ENCODE measurements at places on chromosomes 2 and 18. TPM values are rescaled to one million over a fixed set of nuclear protein-coding genes. Genes with fewer than 3 reads are reported as not detected.

DNA sequence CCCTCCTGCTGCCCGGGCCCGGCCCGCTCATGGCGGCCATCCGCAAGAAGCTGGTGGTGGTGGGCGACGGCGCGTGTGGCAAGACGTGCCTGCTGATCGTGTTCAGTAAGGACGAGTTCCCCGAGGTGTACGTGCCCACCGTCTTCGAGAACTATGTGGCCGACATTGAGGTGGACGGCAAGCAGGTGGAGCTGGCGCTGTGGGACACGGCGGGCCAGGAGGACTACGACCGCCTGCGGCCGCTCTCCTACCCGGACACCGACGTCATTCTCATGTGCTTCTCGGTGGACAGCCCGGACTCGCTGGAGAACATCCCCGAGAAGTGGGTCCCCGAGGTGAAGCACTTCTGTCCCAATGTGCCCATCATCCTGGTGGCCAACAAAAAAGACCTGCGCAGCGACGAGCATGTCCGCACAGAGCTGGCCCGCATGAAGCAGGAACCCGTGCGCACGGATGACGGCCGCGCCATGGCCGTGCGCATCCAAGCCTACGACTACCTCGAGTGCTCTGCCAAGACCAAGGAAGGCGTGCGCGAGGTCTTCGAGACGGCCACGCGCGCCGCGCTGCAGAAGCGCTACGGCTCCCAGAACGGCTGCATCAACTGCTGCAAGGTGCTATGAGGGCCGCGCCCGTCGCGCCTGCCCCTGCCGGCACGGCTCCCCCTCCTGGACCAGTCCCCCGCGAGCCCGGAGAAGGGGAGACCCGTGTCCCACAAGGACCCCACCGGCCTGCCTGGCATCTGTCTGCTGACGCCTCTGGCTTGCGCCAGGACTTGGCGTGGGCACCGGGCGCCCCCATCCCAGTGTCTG lies 767 bp downstream of the RHOB start:
- DNase-seq, result peak; percentile 49

DNA sequence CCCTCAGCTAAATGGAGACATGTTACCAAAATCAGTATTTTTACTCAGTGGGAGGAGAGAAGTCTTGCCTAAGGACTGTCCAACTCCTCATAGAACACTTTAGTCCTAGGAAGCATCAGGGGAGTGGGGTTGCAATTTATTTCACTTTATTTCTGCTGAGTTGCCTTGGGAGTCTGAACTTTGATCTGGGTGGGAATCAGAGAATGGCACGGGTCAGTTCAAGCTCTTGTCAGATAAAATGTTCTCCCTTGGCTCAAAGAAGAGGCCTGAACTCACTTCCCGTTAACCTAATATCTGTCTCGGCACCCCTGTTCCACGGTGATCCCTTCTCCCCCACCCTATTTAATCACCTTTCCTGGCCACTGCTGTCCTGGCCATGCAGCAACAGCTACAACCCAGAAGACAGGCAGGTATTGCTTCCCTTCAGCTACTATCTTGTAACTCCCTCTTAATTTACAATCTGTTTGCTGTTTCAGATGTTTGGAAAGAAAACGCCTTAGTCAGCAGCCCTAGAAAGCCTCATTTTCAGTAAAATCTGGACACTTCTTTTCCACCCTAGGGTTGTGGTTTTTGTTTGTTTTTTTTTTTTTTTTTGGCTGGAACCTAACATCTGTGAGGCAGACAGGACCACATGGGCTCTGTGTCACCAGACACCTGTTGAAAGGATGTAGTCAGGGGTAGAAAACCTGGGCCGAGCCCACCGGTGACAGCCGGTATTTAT lies 52.5 kb downstream of the SERTAD2 start:
- DNase-seq, result no peak

DNA sequence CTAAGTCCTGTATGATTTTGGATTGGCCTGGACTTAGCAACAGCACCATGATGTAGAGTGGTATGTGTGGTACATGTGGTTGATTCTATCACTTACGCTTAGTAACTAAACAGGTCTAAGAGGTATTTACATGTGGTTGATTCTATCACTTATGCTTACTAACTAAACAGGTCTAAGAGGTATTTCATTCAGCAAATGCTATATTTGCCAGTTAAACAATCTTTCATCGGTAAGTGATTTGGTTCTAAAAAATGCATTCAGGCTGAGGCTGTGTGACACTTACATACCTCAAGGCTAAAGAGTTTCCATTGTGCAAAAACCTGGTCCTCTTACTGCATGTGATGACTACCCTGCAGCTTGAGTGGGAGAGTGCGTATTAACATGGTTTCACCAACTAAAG lies 13.1 kb downstream of the EIF4E2 start:
- DNase-seq, result no peak

- no peak for DNase-seq
Measured at GRCh38 chr2:207525296-207525695, 4.5 kb upstream of the CREB1 start.

DNA sequence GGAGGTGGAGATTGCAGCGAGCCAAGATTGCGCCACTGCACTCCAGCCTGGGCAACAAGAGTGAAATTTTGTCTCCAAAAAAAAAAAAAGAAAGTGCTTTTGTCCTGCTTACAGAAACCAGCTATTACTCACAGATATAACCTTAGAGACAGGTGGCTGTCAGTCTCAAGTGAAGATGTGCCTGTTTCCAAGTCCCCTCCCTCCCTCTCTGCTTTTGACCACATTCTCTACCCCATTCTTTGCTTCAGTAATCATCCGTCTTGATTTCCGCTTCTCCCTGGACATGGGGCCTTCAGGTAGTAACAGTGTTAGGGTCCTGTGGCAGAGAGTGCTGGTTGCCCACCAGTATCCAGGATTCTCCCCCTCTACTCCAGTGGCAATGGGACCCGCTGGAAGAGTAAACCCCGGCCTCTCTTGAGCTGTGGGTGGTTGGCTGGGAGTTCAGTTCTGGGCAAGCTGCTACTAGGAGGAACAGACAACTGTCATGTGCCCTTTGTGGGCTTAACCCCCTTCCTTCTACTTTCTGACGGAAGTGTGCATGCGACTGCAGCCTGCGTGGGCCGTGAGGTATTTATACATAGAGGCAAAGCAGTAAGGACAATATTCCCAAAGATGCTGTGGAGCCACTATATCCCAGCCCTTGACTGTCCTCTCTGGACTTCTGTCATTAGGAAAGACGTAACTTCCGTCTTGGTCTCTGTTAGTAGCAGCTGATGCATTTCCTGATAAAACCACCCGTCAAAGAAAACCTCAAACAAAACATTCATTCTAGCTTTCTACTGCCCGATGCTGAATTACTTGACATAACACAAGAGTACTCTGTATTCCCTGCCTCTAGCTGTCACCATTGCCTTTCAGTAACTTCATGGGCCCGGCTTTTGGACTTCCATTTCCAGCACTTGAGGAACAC lies 17.8 kb downstream of the PDCL3 start:
- peak; percentile 67 for DNase-seq

DNA sequence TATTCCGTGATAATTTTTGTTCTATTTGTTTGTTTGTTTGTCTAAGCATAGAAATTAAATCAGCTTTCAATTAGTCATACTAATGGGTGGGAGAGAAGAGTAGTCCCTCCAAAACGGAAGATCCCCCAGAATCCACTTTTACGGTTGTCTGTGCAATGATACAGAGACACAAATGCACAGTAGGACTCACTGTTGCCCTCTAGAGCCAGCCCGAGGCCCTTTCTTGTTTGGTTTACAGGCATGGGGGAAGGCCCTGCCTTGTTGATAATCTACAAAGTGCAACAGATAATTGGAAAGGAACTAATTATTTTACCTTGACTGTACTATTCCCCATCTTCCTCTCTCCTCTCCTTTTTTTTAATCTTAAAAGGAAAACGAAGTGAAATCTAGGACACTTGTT lies 121.1 kb downstream of the ACOXL start:
- no peak for DNase-seq

- DNase-seq, result no peak
Measured at GRCh38 chr2:191061381-191061980, 47.5 kb upstream of the STAT1 start.

DNA sequence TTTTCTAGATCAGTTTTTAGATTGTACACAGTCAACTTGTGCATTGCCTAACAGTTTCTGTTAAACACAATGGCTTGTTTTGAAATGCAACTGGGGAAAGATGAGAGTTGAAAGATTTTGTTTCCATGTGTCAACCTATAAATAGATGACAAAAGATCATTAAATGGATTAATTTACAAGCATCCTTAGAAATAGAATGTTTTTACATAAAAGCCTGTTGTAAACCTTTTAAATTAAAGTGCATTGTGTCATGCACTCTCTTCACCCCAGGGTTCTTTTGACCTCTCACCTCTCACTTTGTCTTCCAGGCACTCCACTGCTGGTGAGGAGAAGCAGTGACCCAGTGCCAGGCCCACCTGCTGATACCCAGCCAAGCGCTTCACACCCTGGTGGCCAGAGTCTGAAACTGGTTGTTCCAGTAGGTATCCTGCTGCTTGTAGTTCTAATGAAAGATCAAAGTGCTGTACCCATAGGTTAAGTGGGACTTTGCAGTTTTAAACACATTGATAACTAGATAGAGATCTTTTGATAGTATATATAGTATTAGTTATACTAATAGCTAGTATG lies 502.1 kb downstream of the PARD3B start:
- DNase-seq, result no peak

DNA sequence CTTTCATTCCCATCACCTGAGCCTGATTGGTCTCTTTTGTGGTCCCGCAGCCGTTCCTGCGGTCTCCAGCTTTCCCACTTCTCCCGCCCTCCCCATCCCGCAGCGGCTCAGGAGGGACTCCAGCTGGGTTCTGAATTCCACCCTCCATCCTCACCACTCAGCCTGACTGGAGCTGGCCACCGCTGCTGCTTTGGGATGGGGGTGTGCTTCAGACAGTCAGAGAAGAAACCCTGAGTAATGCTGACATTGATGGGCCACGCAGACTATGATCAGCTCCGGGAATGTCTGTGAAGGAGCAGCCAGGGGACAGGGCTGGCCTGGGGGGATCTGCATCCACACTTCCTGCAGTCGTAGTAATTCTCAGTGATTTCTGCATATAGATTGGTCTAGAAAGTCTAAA lies 45.9 kb upstream of the TXNDC2 start:
- no peak for DNase-seq

- no peak for DNase-seq
Measured at GRCh38 chr2:51723691-51724090, 691.8 kb upstream of the NRXN1 start.

DNA sequence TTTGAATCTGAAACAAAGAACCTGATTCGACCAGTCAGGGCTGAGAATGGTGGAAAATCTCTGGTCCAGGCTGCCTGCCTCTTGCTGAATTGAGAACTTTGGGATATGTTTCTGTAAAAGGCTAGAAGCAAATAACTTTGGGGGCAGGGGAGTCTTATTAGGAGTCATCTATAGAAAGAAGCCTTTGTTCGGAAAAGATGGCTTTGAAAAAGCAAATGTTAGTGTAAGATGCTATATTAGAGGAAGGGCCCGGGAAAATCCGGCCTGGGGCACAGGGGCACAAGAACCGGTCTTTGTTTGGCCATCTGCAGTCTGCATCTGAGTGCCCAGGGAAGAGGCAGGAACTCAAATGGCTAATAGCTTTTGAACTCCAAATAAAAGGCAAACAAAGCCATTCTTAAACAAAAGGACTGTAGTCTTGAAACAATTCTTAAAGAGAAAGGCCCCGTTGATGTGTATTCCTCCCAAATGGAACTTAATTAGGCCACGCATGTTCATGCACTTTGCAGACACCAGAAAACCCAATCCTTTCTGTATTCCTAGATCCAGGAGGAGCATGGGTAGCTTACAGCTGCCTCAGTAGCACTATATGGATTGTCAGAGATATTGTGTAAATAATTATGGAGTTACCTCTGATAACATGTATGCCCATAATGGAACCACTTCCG lies 180.0 kb upstream of the ARL4C start:
- DNase-seq, result no peak

The SERPINB13 gene
- total RNA-seq, result not detected

The CACNB4 gene
- 0.71 TPM for total RNA-seq

The KCNJ13 gene
- total RNA-seq, result not detected

The DSC2 gene
- not detected for total RNA-seq
